ENCODE measurements at places on chromosomes 13 and 19. TPM values are rescaled to one million over a fixed set of nuclear protein-coding genes. Genes with fewer than 3 reads are reported as not detected.

The RAB20 gene
- total RNA-seq: 21.8 TPM

The DCT gene
- total RNA-seq: not detected

The KCNN1 gene
- not detected for total RNA-seq

The ZNF443 gene
- total RNA-seq: 4.8 TPM

The ZNF626 gene
- 10.9 TPM for total RNA-seq

The SLITRK6 gene
- 3.1 TPM for total RNA-seq

The ADPRHL1 gene
- 0.29 TPM for total RNA-seq
